Stimulated activated CD4-positive, alpha-beta T cell treated with anti-CD3 and anti-CD28 coated beads, Interleukin-1b, Interleukin-23, amount 100 ng/mL, for 1 hour (primary cell): ENCODE measurements at places on chromosomes 7 and 10.

DNA sequence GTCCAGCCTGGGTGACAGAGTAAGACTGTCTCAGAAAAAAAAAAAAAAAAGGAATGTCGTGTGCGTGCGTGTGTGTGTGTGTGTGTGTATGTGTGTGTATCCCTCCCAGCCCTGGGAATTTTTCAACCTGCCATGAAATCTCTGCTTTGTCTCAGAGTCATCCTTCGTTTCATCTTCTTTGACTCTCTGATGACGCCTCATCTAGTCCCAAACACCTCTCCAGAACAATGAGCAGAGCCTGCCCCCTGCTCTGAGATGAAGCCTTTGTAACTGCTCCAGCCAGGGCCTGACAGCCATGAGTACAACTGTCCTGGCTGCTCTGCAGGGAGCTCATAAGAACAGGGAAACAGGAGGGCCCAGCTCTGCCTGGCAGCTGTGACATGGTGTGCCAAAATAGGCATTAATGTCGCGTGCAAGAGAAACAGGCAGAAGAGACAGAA lies 149.5 kb downstream of the FAM107B start:
- no peak for DNase-seq

DNA sequence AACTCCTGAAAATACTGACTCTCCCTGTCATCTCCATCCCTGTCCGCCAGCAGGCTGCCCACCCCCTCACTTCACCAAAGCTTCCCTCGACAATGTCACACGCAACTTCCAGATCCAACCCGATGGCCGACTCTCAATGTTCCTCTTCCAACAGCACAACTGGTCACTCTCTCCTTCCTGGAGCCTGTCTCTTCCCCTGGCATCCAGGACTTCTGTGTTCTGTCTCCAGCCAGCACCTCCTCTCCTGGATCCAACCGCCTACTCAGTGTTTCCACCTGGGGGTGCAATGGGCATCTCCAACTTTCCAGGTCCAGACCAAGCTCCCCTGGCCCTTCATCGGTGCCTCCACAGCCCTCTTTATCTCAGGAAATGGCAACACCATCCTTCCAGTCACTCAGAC lies 8.6 kb downstream of the CPA5 start:
- no peak for DNase-seq

DNA sequence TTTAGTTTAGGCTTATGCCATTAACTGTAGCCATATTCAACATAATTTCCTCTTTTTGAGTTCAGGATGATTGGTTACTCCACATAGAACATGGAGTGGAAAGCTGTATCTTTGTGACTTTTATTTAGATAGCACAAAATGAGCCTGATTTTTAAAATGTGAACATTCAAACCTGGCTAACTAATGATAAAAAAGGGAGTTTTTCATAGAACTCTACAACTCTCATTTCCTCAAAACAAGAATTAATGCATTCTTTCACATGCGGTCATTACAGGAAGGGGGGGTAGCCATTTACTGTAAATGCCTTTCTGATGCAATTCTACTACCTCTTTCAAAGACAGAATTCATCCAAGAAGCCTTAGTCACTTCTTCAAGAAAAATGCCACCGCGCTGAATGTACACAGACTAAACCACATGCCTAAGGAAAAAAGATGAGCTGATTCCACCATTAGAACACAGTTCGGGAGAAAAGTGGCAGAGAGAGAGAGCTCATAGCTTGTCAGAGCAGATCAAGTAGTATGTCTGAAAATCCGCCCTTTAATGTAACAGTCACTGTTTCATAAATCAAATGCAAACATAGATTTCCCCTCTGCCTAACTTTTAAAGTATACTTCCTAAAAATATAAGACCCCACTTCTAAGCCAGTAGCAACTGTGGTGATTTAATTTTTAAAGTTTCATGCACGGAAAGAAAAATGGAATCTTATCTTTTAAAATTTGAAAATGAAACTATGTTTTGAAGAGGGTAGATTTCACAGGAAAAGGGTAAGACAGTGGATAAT lies 226.4 kb upstream of the KLF14 start:
- no peak for DNase-seq

DNA sequence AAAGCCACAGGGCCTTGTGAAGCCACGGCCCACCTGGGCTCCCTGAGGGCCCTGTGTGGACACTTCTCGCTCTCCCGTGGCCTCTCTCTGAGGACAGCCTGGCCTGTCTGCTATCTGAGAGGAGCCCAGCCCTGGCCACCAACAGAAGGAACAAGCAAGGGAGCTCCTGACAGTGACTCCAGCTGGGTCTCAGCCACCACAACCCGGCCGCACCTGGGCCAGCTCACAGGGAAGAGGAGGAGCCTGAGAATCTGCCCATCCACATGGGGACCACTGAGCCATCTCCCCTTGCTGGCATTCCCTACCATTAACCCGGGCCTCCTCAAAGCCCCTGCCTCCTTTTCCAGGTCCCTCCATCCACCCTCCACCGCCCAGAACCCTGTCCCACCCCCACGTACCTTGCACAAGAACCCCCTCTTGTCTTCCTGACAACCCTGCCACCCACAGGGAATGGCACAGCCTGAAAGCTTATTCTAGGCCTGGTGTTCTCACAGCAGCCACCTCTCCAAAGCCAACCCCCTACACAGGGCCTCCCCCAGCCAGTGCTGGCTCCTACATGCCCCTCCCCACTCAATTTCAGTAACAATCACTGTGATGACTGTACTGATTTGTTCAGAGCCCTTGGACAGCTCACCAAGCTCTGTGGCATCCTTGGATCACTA lies 120.2 kb downstream of the GRID1 start:
- no peak for DNase-seq

DNA sequence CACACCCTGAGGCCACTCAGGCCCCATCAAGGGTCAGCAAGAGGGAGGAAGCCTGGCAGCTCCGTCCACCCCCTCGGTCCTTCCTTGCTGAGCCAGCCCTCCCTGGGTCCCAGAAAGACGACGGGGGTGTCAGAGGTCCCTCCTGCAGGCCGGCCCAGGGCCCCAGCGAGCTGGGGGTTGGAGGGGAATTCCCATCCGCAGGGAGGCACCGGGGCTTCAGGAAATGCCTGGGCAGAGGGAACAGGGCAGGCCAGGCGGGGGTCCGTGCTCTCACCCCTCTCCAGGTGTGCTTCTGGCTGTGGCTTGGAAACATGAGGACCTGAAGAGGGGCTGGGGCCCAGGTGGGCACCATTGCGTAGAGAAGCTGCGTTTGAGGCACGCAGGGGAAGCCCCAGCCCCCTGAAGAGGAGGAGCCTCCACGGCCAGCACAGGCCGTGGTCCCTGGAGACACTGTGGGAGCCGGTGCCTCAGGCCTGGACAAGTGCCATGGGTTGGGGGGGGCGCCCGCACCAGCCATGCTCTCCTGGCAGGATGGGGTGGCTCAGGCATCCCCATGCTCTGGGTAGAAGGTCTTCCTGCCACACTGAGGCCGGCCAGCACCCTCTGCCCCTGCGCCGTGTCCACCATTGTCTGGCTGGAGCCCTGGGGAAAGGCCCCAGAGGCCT lies 66.7 kb downstream of the PDGFA start:
- no peak for DNase-seq

GRCh38 chr10:125213541-125214282 lies 53.3 kb upstream of the CTBP2 start:
- DNase-seq = no peak

DNA sequence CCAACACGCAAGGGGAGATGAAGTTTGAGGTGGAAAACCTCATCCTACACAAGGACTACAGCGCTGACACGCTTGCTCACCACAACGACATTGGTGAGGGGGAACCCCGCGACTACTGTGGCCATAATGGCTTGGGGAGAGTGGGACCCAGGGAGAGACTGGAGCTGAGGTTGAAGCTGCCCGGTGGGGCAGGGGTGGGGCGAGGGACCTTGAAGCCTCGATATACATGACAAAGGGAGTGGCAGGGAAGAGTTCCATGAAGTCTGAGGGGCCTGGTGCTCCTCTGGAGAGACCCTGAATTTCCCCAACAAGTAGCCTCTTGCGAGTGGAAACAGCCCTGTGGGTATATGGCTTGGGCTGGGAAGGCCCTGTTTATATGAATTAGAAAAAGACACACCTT lies 3.1 kb downstream of the PLAU start:
- DNase-seq = no peak

DNA sequence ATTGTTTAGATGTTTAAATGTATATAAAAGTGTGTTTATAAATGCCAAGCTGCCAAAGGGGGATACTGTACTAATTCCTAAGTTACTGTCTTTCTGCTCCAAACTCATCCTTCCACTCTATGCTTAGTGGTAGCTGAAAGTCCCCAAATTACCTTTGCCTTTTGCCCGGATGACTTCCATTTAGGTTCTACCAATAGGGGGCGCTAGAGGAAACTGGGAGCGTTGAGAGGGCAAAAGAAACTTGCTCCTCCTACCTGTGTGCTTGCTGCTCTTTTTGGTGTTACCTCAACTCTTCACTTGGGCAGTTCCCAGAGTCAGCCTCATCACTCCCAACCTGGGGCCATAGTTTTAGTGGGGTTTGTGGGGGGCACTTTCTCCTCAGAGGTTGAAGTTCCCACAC lies 5.9 kb upstream of the OR2A25 start:
- DNase-seq = no peak

- DNase-seq = no peak
Observed at GRCh38 chr7:47776335-47776734, 171.9 kb downstream of the PKD1L1 start.

DNA sequence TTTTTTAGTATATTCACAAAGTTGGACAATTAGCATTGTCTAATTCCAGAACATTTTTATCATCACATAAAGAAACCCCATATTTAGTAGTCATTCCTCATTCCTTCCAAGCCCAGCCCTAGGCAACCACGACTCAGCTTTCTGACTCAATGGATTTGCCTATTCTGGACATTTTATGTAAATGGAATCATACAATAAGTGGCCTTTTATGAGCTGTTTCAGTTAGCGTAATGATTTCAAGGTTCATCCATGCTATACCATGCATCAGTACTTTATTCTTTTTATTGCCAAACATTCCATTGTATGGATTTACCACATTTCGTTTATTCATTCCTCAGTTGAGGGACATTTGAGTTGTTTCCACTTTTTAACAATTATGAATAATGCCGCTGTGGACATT lies 249.2 kb downstream of the DYNC1I1 start:
- DNase-seq = no peak

DNA sequence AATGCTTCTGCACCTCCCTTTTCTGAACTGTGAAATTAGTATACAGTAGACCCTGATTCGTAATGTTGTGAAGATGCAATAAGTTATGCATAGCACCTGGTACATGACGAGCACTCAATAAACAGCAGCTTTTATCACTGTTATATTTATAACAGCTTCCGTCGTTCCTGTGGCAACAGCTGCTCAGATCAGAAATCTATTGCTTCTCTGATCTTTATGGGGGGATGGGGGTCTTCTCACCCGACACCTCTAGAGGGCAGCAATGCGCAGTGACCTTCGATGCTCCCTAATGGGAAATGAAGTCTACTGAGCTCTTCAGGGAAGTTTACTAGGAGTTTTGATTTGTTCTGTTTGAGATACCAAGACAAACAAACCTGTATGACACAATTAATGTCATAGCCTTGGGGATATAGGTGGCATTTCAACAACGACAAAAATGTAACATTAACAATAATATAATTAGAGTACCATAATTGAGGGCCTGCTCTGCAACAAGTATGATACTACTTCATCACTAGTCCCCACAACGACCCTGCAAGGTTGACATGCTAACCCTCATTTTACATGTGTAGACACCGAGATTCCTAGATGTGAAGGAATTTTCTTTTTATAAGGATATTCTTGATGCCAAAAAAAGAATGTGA lies 289.6 kb downstream of the SFMBT2 start:
- DNase-seq = peak; percentile 40

DNA sequence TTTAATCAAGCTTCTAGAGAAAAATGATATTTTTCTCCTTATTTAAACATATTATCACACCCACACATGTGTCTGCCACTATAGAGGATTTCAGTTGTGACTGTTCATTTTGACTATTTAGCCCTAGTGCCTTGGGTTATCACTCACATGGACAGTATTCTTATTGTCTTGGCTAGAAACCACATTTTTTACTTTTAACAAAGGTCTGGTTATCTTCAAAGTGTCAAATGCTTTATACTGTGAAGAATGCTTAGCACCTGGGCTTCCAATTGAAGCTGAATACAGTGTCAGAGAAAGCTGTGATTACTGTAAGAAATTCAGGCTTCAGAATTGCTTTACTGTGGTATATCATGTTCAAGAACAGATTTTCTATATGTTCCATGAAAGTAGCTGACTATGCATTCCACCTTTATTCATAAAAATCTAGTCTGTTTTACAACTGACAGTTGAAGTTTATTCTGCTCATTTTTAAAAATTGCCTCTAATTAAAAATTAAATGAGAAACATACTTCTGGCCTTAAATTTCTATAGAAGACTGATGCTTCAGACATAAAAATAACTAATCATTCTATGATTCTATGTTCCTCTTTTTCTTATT lies 278.6 kb downstream of the SEMA3D start:
- no peak for DNase-seq

DNA sequence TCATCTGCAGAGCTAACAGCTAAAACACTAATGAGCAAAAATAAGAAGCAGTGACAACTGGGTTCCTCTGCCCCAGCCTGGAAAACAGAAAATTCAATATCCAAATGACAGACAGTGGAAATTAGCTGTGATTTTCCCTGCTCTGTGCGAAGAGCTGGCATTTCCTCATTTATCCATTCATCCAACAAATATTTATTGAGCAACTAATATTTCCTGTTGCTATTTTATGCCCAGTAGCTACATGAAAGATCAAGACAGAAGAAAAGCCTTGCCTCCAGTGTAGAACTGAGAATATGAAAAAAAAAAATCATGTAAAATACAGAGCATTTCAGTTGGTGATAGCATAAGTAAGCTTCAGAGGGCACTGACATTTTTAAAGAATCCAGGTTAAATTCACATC lies 140.9 kb downstream of the ABCA13 start:
- no peak for DNase-seq

- DNase-seq = no peak
Observed at GRCh38 chr10:13704964-13705363, 118.2 kb downstream of the PRPF18 start.

DNA sequence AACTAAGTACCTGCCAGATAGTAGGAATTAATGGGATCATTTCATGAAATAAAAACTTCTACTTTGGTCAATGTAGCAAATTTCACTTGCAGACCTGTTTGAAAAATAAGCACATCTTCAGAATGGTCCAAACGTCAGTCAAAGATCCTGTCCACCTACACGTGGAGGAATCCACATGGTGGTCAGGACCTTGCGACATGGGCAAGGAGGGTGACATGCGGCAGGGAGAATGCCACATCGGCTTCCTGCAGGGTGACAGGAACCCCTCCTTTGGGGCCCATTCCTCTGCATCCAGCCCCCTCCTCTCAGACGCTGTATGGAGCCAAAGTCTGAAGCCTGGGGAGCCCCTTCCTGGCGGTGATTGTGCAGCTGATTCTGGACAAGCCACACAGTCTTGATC lies 95.5 kb upstream of the MGMT start:
- DNase-seq = no peak

DNA sequence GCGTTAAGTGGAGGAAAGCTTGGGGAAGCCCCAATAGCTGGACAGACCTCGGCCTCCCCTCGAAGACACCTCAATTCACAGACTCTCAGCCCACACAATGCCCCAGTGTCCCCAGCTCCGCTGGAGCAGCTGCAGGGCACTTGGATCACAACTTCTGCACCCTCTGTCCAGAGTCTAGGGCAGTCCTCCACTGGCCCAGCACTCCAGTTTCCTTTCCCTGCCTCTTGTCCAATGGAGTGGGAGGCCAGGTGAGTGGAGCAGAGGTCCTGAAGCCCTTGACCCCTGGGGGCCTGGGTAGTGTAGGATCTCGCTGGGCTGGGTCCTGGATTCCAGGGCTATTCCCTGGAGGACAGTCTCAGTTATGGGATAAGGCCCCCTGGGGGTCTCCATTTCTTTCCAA lies 11.9 kb downstream of the SFRP5 start:
- no peak for DNase-seq

- DNase-seq = no peak
Observed at GRCh38 chr10:48751730-48752129, 67.1 kb downstream of the WDFY4 start.

GRCh38 chr10:15754937-15755336 lies 35.2 kb upstream of the ITGA8 start:
- no peak for DNase-seq
